Sigmoid colon (tissue), 7 donors: ENCODE measurements at places on chromosomes 16 and 17. TPM values are rescaled to one million over a fixed set of nuclear protein-coding genes. Genes with fewer than 3 reads are reported as not detected.

GRCh38 chr17:7883781-7884386 is 4.7 kb upstream of the CHD3 start:
- DNase-seq: no peak
- no peaks in the 10 kb centered on the region for H3K36me3 ChIP-seq
- H3K4me3 ChIP-seq: peak overlapping the region; percentile 89

- no peak for DNase-seq
- H3K4me1 ChIP-seq: peaks cover 30% of the 10 kb centered on the region
- no peak overlapping the region for H3K4me3 ChIP-seq
- no peak overlapping the region for H3K27ac ChIP-seq
- H3K36me3 ChIP-seq: peaks cover 43% of the 10 kb centered on the region
- H3K27me3 ChIP-seq: no peaks in the 10 kb centered on the region
Measured at GRCh38 chr16:2226245-2226793, 2.9 kb downstream of the E4F1 start.

- no peak for DNase-seq
- no peaks in the 10 kb centered on the region for H3K27me3 ChIP-seq
- H3K36me3 ChIP-seq: no peaks in the 10 kb centered on the region
- H3K4me1 ChIP-seq: peaks cover 9% of the 10 kb centered on the region
- H3K4me3 ChIP-seq: no peak overlapping the region
- H3K27ac ChIP-seq: no peak overlapping the region
Measured at GRCh38 chr17:71494062-71494855, 626.6 kb upstream of the SOX9 start.

GRCh38 chr17:27800522-27800921 is at the start of gene NOS2:
Gene NOS2 (minus strand): TSS chr17:27800529. CDS start chr17:27798809, 1,720 bp downstream.
- H3K27ac ChIP-seq: no peak within 1 kb of the TSS
- H3K27me3 ChIP-seq: no peaks in the 10 kb centered on the region
- no peaks in the 10 kb centered on the region for H3K36me3 ChIP-seq
- DNase-seq: no peak

DNA sequence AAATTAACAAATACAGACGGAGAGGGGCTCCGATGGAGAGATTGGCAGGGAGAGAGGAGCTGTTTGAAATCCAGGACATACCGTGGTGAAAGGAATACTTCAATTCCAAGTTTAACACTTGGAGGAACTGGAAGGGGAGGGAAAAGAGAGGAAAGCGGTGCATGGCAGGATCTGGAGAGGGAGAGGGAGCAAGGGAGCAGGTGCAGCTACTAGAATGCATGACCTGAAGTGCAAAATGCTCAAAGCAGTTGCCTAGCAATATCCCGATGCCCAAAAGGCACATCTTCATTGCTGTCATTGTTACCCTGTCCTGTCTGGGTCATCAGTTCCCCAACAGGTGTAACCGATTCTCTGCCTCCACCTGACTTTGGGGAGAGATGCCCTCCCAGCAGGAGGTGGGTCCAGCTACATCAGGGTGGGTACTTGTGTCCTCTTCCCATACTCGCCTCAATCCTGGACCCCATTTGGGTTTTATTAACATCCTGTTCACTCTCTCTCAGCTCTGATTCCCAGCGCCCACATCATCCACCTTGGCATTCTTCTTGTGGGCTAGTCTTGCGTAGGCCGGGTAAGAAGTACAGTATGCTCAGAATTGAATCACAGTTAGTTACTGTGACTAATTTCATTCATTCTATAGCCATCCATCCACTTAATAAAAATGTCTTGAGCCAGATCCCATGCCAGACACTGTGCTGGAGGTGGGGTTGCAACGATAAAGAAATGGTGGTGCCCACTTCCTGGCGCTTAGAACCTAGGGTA is 37.4 kb upstream of the EMP2 start:
- H3K27me3 ChIP-seq: no peaks in the 10 kb centered on the region
- peaks cover 35% of the 10 kb centered on the region for H3K4me1 ChIP-seq
- no peak for DNase-seq
- H3K4me3 ChIP-seq: no peak overlapping the region
- H3K36me3 ChIP-seq: no peaks in the 10 kb centered on the region

GRCh38 chr16:23595246-23595950 is 718 bp downstream of the NDUFAB1 start:
- peaks cover 2% of the 10 kb centered on the region for H3K36me3 ChIP-seq
- peak overlapping the region; percentile 89 for H3K4me3 ChIP-seq
- no peaks in the 10 kb centered on the region for H3K27me3 ChIP-seq
- peak overlapping the region; percentile 82 for H3K27ac ChIP-seq

DNA sequence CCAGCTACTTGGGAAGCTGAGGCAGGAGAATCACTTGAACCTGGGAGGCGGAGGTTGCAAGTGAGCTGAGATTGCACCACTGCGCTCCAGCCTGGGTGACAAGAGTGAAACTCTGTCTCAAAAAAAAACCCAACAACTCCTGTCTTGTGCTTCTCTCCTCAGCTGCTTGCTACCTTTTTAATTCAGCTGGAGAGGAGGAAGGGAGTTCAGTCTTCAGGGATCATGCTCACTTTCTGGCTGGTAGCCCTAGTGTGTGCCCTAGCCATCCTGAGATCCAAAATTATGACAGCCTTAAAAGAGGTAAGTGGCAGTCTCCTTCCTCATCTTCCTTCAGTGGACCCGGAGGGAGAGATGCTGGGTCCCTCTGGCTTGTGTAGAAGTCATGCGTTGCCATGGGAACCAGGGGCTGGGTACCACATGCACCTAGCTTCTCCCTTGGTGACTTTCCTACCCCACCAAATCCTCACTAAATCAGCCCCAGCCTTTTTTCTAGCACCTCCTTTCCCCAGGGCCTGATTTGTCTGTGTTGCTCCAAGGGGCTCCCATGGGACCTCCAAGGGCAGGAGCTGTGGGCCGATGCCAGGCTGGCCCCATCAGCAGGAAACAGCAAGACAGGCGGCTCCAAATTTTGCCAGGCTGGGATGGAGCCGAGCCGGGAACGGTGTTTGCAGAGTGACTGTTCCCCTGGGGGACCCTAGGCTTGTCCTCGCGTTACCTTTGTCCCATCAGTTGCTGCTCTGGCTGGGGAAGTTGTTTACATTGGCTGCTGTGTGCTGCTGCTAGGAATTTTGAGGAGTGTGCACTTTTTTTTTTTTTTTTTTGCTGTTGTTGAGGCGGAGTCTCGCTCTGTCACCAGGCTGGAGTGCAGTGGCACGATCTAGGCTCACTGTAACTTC is 65.2 kb downstream of the ABCC1 start:
- peak overlapping the region; percentile 70 for H3K27ac ChIP-seq
- peaks cover 25% of the 10 kb centered on the region for H3K36me3 ChIP-seq
- peak; percentile 76 for DNase-seq

- peaks cover 31% of the 10 kb centered on the region for H3K4me1 ChIP-seq
- no peak for DNase-seq
- H3K36me3 ChIP-seq: no peaks in the 10 kb centered on the region
- no peaks in the 10 kb centered on the region for H3K27me3 ChIP-seq
- H3K27ac ChIP-seq: no peak overlapping the region
Measured at GRCh38 chr17:32445971-32446370, 1.7 kb downstream of the PSMD11 start.

GRCh38 chr17:50289991-50290702 is 15.9 kb downstream of the TMEM92 start:
- DNase-seq: peak; percentile 94
- peak overlapping the region; percentile 12 for H3K4me3 ChIP-seq
- H3K36me3 ChIP-seq: no peaks in the 10 kb centered on the region
- H3K4me1 ChIP-seq: peaks cover 32% of the 10 kb centered on the region

- no peaks in the 10 kb centered on the region for H3K36me3 ChIP-seq
- DNase-seq: no peak
- no peak overlapping the region for H3K4me3 ChIP-seq
- H3K27me3 ChIP-seq: no peaks in the 10 kb centered on the region
- peaks cover 4% of the 10 kb centered on the region for H3K4me1 ChIP-seq
Measured at GRCh38 chr17:33514369-33514768, 221.3 kb upstream of the ASIC2 start.

DNA sequence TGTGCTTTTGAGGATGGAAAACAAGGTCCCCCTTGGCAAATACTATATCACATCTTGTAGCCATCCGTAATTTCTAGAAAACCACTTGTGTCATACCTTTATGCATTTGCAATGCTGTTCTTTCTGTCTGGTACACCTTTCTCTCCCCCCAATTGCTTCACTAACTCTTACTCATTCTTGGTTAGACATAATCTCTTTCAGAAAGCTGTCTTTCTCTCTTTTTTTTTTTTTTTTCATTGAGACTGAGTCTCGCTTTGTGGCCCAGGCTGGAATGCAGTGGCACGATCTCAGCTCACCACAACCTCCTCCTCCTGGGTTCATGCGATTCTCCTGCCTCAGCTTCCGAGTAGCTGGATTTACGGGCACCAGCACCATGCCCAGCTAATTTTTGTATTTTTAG is 94.9 kb upstream of the C17orf78 start:
- H3K27ac ChIP-seq: no peak overlapping the region
- no peaks in the 10 kb centered on the region for H3K27me3 ChIP-seq
- no peak overlapping the region for H3K4me3 ChIP-seq

DNA sequence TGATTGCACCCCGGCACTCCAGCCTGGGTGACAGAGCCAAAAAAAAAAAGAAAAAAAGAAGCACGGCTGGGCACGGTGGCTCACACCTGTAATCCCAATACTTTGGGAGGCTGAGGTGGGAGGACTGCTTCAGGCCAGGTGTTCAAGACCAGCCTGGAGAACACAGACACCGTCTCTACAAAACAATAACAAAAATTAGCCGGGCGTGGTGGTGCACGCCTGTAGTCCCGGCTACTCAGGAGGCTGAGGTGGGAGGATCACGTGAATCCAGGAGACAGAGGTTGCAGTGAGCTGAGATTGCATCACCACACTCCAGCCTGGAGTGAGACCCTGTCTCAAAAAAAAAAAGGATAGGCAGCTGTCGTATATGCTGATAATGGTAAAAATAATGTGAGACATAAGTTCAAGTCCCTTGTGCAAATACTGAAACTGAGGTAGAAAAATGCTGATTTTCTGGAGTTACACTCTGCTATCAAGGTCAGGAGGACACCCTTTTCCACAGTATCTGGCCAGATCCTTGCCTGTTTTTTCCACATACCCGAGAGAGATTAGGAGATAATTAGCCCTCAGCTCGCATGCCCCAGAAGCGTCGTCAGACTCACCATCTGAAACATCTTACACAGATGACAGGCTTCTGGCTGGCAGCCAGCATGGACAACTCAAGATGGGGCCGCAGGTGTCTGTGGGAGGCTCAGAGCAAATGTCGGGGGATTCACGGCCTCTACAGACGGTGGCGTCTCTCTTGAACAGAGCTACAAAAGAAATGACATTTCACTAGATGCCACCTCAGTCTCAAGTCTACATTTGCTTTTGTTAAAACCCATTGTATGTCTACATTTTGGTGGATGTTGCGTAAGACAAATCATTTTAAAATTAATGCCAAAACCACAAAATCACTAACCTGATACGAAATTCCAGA is 36.8 kb downstream of the WDR45B start:
- H3K27me3 ChIP-seq: no peaks in the 10 kb centered on the region
- H3K27ac ChIP-seq: no peak overlapping the region
- DNase-seq: no peak
- H3K4me1 ChIP-seq: no peaks in the 10 kb centered on the region
- no peak overlapping the region for H3K4me3 ChIP-seq
- peaks cover 4% of the 10 kb centered on the region for H3K36me3 ChIP-seq

DNA sequence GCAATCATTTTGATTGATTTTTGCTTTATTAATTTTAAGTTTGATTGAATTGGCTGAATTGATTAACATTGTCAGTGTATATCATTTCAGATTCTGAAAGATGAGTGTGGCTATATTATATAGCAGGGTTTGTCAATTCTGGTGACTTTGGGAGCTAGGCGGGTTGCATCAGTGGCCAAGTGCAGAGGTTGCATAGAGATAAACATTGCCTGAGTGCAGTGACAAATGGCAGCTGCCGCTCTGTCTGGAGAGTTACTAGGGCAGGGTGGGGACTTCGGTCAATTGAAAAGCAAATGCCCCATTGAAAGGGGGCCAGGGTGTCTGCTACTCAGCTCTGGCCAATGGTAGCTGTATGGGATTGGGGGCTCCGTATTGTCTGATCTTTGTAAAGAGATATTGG is 12.7 kb downstream of the SYT17 start:
- H3K36me3 ChIP-seq: no peaks in the 10 kb centered on the region
- H3K4me1 ChIP-seq: no peaks in the 10 kb centered on the region
- DNase-seq: no peak
- no peak overlapping the region for H3K4me3 ChIP-seq

GRCh38 chr17:60712675-60713074 is 35.0 kb downstream of the BCAS3 start:
- no peaks in the 10 kb centered on the region for H3K4me1 ChIP-seq
- H3K27ac ChIP-seq: no peak overlapping the region
- H3K4me3 ChIP-seq: no peak overlapping the region
- no peaks in the 10 kb centered on the region for H3K27me3 ChIP-seq
- peaks cover 40% of the 10 kb centered on the region for H3K36me3 ChIP-seq
- DNase-seq: no peak

DNA sequence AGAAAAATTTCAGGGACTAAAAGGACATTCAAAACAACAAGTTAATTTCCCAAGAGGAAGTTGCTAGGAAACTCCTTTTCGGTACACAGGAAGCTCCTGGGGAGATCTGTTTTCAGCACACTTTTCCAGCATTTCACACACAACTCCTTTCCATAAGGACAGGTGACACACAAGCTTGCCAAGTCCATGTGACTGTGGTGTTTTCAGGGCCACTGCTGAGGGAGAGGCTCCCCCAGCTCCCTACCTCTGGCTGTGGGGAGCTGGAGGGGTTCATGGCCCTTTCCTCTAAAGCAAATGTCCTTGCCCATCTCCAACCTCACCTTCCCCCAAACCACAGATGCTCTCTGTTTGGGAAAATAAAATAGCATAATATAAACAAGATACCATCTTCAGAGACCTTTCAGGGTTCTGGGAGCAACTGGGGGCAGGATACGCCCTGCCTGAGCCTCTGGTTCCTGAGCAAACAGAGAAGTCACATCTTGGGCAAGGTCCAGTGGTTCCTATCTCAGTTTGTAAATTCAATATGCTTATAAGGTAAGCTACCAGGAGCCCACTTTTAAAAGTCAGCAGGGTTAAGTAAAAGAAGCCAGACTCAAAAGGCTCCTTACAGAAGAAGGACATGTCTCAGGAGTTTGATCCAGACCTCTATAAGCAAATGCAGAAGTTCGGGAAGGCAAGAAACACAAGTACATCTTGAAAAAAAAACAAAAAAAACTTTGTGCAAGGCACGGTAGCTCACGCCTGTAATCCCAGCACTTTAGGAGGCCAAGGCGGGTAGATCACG is 3.0 kb downstream of the PDZD9 start:
- H3K4me1 ChIP-seq: no peaks in the 10 kb centered on the region
- H3K27me3 ChIP-seq: no peaks in the 10 kb centered on the region
- H3K27ac ChIP-seq: no peak overlapping the region
- DNase-seq: no peak

The KRTAP2-2 gene
- not detected for total RNA-seq

The STAT5A gene
- total RNA-seq: 91.0 TPM

The NTN1 gene
- 17.2 TPM for total RNA-seq

The TNFSF13 gene
- 41.0 TPM for total RNA-seq

The KCNAB3 gene
- 2.1 TPM for total RNA-seq

The WDR81 gene
- total RNA-seq: 29.6 TPM

The RARA gene
- 27.3 TPM for total RNA-seq

The KCNG4 gene
- not detected for total RNA-seq

The UBE2O gene
- 19.3 TPM for total RNA-seq

The MPDU1 gene
- total RNA-seq: 38.5 TPM

The C16orf96 gene
- total RNA-seq: under 0.01 TPM

The GPR179 gene
- total RNA-seq: not detected

The SMPD3 gene
- total RNA-seq: 1.8 TPM
